ENCODE measurements at places on chromosomes 3 and 15. TPM values are rescaled to one million over a fixed set of nuclear protein-coding genes. Genes with fewer than 3 reads are reported as not detected.

Gene BFSP2
- 3.2 TPM for polyA plus RNA-seq

Gene NRROS
- polyA plus RNA-seq, result 5.5 TPM

Gene CLEC3B
- polyA plus RNA-seq, result not detected

Gene GATM
- 9.8 TPM for polyA plus RNA-seq

Gene SPTSSB
- polyA plus RNA-seq, result not detected

Gene PATL2
- 27.5 TPM for polyA plus RNA-seq

Gene GASK1A
- not detected for polyA plus RNA-seq

Gene METTL6
- 15.5 TPM for polyA plus RNA-seq

Gene LYZL4
- polyA plus RNA-seq, result not detected

Gene CCDC39
- polyA plus RNA-seq, result not detected

Gene AGBL1
- polyA plus RNA-seq, result not detected

Gene B3GNT5
- 0.17 TPM for polyA plus RNA-seq

Gene HTR3E
- not detected for polyA plus RNA-seq

Gene RAD54L2
- polyA plus RNA-seq, result 20.4 TPM

Gene SLC28A2
- not detected for polyA plus RNA-seq

Gene TRPM1
- polyA plus RNA-seq, result not detected

Gene GOLIM4
- 1.8 TPM for polyA plus RNA-seq

Gene UCN2
- polyA plus RNA-seq, result not detected

Gene CHRM5
- not detected for polyA plus RNA-seq

Gene PLA2G4D
- not detected for polyA plus RNA-seq

Gene WDR93
- not detected for polyA plus RNA-seq

Gene PP2D1
- 1.1 TPM for polyA plus RNA-seq

Gene ARL13B
- polyA plus RNA-seq, result 7.3 TPM

Gene NEK10
- 0.35 TPM for polyA plus RNA-seq
